Natural killer cell treated with Interleukin-12 subunit alpha and Interleukin-12 subunit beta and Interleukin-15 and Interleukin-18, amount 100 ng/mL, for 72 hours (primary cell): ENCODE measurements at places on chromosomes 4 and X. TPM values are rescaled to one million over a fixed set of nuclear protein-coding genes. Genes with fewer than 3 reads are reported as not detected.

SMR3B gene
- total RNA-seq: not detected

GATA1 gene
- not detected for total RNA-seq

DNA sequence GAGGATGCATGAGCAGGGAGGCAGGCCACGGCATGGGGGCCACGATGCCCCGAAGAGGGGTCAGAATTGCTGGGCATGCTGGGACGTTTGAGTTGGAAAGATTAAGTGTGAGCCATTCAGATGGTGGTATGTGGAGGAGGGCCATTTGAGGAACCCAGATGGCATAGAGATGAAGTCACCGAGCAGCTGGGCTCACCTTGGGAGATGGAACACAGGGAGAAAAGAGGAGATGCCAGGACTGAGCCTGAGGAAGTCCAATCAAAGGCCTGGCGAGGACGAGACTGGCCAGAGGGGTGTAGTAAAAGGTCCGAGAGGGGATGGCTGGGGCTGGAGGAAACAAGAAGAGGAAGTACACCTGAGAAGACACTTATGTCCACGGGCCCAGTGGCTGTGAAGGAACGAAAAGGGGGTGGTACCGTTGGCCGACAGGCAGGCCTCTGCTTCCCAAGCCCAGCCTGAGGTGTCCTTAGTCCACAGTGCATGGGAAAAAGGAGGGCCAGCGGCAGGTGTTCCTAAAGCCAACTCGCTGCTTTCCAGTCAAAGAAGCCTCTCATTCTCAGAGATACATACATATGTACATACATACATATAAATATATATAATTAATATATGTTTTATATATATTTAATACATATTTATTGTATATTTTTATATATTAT is 54.6 kb upstream of the CLCN4 start:
- peak; percentile 12 for DNase-seq

- no peak for DNase-seq
These were observed 61.3 kb downstream of the CLNK start for GRCh38 chr4:10623241-10623640.

- DNase-seq: no peak
These were observed 57.3 kb downstream of the GSTCD start for GRCh38 chr4:105765690-105766407.

DNA sequence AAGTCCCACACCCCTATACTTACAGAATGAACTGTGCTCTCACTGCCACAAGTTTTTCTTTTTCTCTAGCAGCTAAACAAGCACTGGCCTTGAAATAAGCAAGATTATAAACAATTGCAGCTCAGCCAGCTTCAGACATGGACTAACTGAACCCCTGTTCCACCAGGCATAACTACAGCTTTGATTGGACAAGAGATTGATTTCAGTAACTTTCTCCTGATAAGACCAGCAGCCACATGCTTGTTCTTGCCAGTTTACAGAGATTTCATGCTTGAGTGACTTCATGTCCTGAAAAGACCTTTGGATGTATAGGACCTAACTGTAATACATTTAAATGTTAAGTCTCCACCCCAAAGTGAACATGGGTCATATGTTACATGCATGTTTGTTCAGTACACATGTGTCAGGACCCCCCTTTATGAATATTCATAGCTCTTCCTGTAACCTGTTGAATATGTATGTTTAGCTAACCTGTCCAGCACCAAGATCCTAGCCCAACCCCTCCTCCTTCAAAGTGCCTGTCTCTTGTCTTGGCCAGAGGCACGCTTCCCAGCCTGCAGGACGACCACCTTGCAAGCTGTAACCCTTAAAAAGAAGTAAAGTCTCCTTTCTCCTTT is 27.9 kb downstream of the ZNF275 start:
- DNase-seq: no peak

DNA sequence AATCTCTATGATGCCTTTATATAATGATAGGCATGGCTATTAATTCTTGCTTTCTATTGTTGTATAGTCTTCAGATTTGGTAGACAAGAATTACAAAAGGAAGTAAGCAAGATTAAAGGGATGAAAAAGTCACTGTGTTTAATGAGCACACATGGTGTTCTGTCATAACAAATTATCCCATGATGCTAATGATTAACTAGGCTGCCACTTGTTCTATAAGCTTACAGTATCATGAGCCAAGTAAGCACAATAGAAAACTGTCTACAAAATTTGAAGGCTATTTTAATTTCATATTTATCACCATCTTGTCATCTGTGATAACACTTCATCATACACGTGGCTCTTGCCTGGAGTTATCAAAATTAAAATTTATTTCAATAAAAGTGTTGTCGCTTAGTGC is 466.7 kb downstream of the GASK1B start:
- DNase-seq: no peak

DNA sequence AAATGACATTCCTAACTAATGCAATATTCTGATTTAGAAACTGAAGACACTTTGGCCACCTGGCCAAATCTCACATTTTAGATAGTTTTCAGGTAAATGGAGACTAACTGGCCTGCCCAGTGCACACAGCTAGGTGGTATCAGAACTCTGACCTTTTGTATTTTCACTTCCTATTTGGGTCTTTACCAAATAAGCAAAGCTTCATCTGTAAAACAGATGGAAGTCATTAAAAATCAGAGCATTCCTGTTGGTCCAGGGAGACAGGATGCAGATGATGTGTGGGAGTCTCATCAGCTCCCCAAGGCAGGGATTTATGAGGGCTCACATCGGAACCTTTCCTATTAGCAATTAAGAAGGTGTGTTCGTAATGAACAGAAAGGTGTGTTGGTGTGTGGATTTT is 57.7 kb downstream of the ARHGAP10 start:
- DNase-seq: no peak
